Activated CD4-positive, alpha-beta T cell treated with anti-CD3 and anti-CD28 coated beads for 4 hours (primary cell): ENCODE measurements at places on chromosomes 1 and 21.
A peak's percentile ranks its signal among the peaks of the same experiment; 100 is the strongest.

- DNase-seq: no peak
Observed at GRCh38 chr1:109256971-109257681, 7.8 kb downstream of the CELSR2 start.

GRCh38 chr1:172832006-172832725 lies 173.3 kb downstream of the FASLG start:
- no peak for DNase-seq

- DNase-seq: no peak
Observed at GRCh38 chr1:78607334-78607927, 12.8 kb upstream of the IFI44L start.

DNA sequence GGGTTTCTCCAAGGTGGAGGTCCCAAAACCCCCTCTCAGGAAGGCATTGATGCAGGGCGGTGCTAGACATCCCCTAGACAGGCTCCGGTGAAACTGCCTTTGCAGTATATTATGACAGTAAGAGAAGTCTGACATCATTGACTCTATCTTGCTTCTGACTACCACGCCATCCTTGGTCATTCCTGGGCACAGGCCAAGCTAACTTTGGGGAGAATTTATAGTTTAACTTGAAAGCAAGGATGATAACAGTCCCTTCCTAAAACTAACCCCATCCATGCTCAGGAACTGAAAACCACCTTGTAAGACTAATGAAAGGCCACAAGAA lies 30.3 kb downstream of the RSPH1 start:
- no peak for DNase-seq

DNA sequence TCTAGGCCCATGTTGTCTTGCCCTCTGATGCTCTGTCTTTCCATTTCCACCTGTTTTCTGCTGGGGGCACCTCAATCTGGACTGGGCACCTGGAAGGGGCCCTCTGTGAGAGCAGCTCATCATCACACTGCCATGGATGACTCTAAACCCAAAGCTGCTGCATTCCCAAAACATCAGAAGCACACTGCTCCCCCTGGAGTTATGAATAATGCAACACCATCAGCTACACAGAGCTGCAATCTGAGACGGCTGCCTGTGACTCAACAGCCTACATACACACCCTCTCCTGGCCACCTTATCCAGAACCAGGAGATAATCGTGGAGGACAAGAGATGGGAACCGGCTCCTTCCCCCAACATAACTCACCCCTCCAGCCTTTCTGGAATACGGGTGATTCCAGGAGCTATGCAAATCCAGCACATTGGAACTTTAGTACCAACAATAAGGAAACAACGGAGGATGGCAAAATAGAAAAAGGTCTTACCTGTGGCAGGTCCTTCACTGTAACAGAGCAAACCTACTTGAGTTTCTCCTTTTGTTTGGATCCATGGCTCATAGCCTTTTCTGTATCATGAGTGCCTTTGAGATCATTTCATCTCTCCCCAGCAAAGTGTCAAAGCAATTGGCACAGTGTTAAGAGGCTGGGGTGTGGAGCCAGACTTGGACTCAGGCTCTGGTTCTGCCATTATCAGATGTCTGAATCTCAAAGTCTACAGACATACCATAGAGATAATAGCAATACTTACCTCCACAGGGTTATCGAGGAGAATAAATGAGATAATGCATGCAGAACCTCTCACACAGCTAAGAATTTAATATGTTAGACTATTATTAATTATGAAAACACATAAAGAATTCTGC lies 29.3 kb downstream of the AK2 start:
- no peak for DNase-seq

- DNase-seq: no peak
Observed at GRCh38 chr1:5707566-5708345, 284.5 kb downstream of the NPHP4 start.

- DNase-seq: no peak
Observed at GRCh38 chr1:184802354-184803179, 47.9 kb upstream of the EDEM3 start.

DNA sequence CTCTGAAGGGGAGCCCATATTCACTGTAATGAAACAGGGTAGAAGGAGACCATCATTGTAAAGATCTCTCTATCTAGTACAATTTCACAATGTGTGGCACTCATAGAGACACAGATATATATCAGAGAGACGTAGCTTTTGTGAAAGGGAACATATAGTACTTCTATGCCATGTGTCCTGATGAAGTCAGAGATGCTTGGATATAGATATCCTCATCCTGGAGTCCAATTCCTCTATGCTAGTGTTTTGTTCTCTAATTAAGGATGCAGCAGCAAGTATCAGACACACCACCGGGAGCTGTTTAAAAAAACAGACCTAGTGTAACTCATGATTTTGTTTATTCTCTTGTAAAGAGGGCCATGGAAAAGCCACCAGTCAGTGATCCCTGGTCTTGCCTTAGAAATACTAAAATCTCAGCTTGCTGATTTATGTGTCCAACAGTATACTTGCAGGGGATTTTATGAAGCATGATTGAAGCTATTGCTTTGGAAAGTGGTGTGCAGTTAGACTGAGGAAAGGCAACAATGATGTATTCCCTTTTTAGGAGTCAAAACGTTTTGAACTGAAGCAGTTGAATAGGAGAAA lies 2.5 kb downstream of the NCAM2 start:
- no peak for DNase-seq

DNA sequence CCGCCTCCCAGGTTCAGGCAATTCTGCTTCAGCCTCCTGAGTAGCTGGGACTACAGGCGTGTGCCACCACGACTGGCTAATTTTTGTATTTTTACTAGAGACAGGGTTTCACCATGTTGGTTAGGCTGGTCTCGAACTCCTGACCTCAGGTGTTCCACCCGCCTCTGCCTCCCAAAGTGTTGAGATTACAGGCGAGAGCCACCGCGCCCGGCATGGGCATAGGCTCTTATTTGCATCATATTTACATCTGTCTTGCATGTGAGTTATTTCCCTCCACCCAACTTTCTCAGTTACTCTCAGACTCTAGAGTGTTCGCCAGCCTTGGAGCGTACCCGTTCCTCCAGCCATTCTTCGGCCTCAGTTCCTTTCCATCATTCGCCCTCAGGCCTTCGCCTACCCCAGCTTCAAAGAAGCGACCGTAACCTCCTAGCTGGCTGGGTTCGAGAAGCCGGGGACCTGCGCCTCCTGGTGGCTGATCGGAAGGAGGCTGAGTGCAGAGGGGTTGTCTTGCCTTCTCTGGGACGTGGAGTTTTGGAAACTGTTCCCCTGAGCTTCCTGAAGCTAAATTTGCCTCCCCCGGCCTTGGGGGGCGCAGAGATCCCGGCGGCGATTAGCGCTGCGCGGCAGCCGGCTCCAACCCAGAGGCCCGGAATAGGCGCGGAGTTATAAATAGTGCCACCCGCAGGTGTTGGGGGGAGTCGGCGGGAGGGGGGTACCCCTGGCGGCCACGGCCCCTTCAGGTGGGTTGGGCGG lies 3.6 kb upstream of the ZBTB7B start:
- DNase-seq: peak; percentile 71

DNA sequence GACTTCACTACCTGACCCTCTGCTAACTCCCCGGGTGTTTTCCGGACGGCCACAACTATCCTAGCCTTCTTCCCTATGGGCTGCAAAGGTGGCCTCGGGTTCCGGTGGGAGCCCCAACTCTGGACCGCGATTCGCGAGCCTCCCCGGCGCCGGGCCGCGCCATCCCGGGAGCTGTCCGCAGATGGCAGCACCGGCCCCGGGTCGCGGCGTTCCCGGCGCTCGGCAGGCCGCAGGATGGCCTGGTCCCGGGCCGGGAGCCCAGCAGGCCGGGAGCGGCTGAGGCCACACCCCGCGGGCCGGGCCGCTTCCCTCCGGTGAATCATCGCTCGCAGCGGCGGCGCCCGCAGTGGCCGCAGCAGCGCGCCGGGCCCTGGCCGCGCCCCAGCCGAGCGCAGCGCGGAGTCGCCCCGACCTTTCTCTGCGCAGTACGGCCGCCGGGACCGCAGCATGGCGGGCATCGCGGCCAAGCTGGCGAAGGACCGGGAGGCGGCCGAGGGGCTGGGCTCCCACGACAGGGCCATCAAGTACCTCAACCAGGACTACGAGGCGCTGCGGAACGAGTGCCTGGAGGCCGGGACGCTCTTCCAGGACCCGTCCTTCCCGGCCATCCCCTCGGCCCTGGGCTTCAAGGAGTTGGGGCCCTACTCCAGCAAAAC lies at the start of gene CAPN2:
Gene CAPN2 (plus strand): TSS at position 346 of the 656 bp plus-strand sequence. CDS start 102 bp downstream, at position 448.
- peak; percentile 43 for DNase-seq

- no peak for DNase-seq
Observed at GRCh38 chr1:56363007-56363770, 216.2 kb downstream of the PLPP3 start.

- DNase-seq: no peak
Observed at GRCh38 chr1:42646056-42646455, 12.2 kb upstream of the PPIH start.

DNA sequence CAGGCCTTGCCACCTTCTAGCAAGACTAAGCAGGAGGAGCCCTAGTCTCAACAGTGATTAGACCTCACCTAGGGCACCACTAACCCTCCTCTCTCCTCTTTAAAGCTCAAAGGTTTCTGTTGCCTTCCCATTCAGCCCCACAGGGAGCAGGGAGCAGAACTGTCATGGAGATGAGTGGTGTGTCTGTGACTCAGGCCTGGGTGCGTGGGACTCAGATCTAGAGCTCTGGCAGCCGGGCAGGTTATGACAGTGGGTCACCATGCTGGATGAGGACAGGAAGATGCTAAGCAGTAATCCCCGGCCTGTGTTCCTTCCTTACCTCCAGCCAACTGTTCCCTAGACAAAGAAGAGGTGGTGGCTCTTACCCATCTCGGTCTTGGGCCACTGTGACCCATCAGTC lies 60.1 kb upstream of the COA6 start:
- DNase-seq: no peak

DNA sequence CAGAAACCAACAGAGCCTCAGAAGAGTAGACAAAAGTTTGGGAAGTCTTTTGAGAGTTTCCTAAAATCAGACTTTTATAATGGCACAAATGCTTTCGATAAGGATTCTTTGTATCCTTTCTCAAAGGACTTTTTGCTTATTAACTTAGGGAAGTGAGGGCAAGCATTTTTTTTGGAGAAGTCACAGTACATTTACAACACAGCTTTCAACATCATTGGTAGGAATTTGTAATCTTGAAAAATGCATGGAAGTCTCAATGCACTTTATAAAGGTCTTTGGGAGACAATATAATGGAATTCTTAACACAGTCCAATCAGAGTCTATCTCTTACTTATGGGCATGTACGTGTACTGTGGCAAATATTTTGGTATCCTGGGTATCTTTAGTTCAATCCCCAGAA lies 325.8 kb upstream of the NR5A2 start:
- no peak for DNase-seq

- no peak for DNase-seq
Observed at GRCh38 chr21:22880573-22880972, 1882.4 kb downstream of the NCAM2 start.

DNA sequence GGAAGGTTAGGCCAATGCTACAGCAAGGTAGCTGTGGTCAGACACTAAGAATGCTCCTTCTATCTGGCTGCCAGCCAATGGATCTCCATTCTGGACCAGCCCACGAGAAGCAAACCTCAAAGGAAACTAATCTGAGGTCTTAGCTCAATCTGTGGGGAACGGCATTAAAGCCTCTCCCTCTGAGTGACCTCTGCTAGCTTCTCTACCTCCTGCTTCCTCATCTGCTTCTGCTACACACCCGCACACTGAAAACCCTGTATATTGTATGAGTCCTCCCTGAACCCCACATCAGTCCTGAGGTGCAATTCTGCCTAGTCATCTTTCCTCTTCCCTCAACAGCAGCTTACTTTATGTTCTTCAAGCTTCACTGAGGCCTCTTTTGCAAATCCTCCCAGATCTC lies 6.9 kb upstream of the GALE start:
- DNase-seq: no peak

GRCh38 chr1:2501820-2502119 lies 24.6 kb downstream of the PANK4 start:
- no peak for DNase-seq

GRCh38 chr1:47460040-47460439 lies 22.2 kb downstream of the FOXD2 start:
- no peak for DNase-seq

GRCh38 chr1:41022424-41022823 lies 899 bp upstream of the SLFNL1 start:
- no peak for DNase-seq

GRCh38 chr1:180586671-180587155 lies 27.9 kb downstream of the OVAAL start:
- DNase-seq: no peak

DNA sequence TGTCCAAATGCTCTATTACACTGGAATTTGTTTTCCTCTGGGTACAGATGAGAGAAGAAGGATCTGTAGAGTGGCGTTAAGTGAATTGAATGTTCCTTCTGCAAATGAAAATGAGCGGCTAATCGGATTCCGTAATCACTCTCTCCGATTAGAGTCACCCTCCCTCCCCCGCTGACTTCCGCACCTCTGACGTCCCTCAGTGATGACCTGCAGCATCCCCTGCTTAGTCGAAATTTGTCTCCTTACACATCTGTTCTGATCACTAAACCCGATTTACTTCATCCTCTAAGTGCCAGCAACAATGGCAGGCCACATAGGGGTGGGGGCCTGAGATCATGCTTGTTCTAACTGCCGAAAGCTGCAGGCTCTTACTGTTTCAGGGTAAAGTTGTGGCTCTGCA lies 378.7 kb downstream of the SEC16B start:
- no peak for DNase-seq

DNA sequence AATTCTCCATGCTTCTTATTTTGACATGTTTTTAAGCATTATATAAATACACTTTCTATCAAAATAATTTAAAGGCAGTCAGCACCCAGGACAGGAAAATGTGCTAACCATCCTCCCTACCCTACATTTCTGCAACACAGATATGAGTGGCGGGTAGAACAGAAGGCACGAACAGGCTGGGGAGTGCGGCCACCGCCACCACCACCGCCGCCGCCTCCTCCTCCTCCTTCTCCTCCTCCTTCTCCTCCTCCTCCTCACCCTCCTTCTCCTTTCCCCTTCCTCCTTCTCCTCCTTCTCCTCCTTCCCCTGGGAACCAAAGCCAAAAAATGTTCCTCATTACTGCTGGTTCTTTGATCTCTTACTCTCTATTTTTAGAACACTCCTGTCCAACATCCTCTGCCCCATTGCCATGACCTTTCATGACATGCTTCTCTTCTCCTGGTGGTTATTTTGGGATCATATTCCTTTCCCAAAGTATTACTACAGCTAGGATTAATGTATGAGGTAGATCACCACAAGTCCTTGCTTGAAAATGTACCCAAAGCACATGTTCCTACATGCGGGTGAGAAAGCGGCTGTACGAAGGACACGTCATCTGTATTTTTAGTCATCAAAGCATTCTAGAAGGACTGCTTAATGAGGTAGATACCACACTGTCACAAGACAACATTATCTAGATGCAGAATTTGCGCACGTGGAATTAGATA lies 24.5 kb upstream of the CCN1 start:
- DNase-seq: no peak

GRCh38 chr1:165162671-165163241 lies 193.8 kb downstream of the LMX1A start:
- no peak for DNase-seq

GRCh38 chr1:153578490-153578889 lies 12.8 kb upstream of the S100A2 start:
- DNase-seq: no peak

DNA sequence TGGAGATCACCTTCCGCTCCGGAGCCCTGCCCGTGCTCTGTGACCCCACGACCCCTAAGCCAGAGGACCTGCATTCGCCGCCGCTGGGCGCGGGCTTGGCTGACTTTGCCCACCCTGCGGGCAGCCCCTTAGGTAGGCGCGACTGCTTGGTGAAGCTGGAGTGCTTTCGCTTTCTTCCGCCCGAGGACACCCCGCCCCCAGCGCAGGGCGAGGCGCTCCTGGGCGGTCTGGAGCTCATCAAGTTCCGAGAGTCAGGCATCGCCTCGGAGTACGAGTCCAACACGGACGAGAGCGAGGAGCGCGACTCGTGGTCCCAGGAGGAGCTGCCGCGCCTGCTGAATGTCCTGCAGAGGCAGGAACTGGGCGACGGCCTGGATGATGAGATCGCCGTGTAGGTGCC lies 9.6 kb downstream of the SPATA46 start:
- no peak for DNase-seq
